ENCODE measurements at places on chromosomes 4 and X.

- H3K27ac ChIP-seq, result no peak overlapping the region
- no peak for DNase-seq
- H3K4me3 ChIP-seq, result peak overlapping the region; percentile 52
- H3K27me3 ChIP-seq, result no peaks in the 10 kb centered on the region
These were observed 1.2 kb downstream of the HMGB3 start for GRCh38 chrX:150984169-150984824.

DNA sequence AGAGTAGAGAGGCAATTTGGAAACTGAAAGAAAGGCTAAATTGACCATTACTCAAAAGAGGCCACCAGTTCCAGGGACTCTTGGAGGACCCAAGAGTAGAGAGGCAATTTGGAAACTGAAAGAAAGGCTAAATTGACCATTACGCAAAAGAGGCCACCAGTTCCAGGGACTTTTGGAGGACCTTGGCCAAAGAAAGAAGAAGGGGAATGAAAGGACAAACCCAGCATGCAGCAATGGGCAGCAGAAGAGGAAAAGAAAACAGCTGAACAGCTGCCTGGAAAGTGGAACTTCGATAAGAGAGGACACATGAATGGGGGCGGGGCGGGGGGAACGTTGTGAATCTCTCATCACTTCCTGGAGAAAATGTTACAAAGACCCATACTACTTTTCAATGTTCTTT, 80.8 kb downstream of the PALLD start:
- H3K36me3 ChIP-seq, result no peaks in the 10 kb centered on the region
- H3K27me3 ChIP-seq, result no peaks in the 10 kb centered on the region
- H3K4me3 ChIP-seq, result no peak overlapping the region
- no peak for DNase-seq
- H3K27ac ChIP-seq, result no peak overlapping the region

- H3K4me1 ChIP-seq, result no peaks in the 10 kb centered on the region
- no peak overlapping the region for H3K4me3 ChIP-seq
- no peaks in the 10 kb centered on the region for H3K27me3 ChIP-seq
- no peak for DNase-seq
These were observed 105.9 kb downstream of the COL4A6 start for GRCh38 chrX:108332281-108332680.

GRCh38 chr4:35365186-35365585, 879.1 kb downstream of the ARAP2 start:
- no peak overlapping the region for H3K4me3 ChIP-seq
- no peaks in the 10 kb centered on the region for H3K36me3 ChIP-seq
- no peak for DNase-seq
- no peak overlapping the region for H3K27ac ChIP-seq

- H3K27ac ChIP-seq, result no peak overlapping the region
- peak; percentile 47 for DNase-seq
- H3K36me3 ChIP-seq, result no peaks in the 10 kb centered on the region
- peaks cover 28% of the 10 kb centered on the region for H3K27me3 ChIP-seq
These were observed 230.4 kb downstream of the CRLF2 start for GRCh38 chrX:981791-982626.

DNA sequence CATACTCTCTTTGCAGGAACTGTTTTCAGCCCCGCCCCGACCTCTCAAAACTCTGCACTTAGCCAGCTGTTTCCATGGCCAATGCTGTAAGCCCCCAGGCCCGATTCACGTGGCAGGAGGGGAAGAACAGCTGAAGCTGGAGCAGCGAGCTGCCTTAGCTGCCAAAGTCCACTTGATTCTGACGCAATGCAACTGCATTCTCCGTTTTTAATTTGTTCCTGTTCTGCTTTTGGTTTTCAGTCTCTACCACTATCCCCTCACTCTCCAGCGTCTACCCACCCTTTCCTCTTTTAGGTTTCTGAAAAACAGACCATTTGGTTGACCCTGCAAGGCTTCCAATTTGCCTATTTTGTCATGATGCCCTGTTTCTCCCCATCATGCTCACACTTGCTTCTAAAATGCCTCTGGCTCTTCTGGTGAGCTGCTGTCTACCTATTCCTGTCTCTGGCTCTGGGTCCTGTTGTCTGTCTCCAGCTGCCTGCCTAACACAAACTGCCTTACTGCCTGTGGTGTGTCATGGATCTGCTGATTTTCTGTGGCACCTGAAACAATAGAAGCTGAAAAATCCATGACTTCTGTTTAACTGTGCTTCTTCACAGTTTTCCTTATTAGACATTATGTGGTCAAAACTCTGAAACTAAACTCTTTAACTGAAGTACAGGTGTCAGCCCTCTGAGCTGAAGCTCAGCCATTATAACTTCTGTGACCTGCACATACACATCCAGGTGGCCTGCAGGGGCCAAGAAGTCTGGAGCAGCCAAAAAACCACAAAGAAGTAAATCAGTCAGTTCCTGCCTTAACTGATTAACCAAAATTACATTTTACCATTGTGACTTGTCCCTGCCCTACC, 160.5 kb upstream of the AGTR2 start:
- no peaks in the 10 kb centered on the region for H3K27me3 ChIP-seq
- H3K27ac ChIP-seq, result no peak overlapping the region
- H3K4me1 ChIP-seq, result no peaks in the 10 kb centered on the region
- no peaks in the 10 kb centered on the region for H3K36me3 ChIP-seq

- no peak overlapping the region for H3K4me3 ChIP-seq
- H3K4me1 ChIP-seq, result no peaks in the 10 kb centered on the region
- H3K36me3 ChIP-seq, result no peaks in the 10 kb centered on the region
- peak; percentile 83 for DNase-seq
These were observed 6.7 kb downstream of the FGFBP2 start for GRCh38 chr4:15956179-15956850.

DNA sequence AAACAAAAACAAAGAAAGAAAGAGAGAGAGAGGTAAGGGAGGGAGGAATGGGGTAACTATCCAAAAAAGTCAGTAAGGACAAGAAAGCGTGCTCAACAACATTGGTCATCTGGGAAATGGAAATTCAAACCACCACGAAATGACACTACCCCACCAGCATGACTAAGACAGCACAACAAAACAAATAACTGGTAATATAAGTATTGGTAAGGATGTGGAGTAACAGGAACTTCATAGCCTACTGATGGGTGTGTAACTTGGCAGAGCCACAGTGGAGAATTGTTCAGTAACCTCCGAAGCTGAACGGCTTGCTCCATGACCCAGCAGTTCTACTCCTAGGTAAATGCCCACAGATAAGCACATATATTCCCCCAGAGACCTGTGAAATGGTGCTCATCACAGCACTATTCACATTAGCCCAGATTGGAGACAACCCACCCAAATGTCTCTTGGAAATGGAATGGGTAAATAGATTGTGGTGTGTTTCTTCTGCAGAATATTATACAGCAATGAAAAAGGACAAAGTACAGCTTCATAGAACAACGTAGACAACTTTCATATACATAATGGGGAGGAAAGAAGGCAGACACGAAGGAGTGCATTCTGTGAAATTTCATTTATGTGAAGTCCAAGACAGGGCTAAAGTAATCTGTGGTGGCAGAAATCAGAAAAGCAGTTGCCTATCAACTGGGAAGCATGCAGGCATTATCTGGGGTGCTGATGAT, 95.5 kb upstream of the ATP6AP2 start:
- H3K4me1 ChIP-seq, result no peaks in the 10 kb centered on the region
- no peak overlapping the region for H3K27ac ChIP-seq
- H3K36me3 ChIP-seq, result no peaks in the 10 kb centered on the region
- no peaks in the 10 kb centered on the region for H3K27me3 ChIP-seq

DNA sequence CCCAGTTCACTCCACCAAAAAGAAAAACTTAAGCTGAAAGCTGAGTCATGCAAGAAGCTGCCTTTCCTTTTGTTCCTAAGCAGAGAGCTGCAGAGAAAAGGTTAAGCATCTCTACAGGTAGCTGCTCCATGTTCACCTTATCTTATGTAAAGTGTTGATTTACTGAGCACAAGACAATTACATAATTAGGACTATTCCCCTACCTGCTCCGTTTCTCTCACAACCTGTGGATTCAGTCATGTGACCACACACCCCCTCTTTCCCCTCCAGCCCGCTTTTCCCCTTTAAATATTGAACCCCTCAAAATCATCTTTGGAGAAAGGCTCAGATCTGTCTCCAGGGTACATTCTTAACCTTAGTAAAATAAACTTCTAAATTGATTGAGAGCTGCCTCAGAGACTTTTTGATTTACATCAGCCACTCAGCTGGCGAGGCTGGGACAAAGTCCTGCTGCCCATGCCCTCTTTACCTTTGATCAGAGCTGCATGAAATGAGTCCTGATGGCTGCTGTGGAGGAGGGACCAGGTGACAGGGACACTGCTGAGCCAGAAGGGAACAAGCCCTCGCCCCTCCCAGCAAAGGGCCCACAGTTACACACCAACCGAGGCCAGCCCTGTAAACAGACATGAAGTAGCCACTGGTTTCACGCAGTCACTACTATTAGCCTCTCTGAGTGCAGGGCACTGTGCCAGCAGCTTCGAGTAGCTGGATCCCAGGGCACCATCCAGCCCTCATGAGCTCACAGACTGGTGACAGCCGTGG, 53.9 kb upstream of the C4orf50 start:
- no peaks in the 10 kb centered on the region for H3K4me1 ChIP-seq
- DNase-seq, result no peak
- H3K27ac ChIP-seq, result no peak overlapping the region
- H3K36me3 ChIP-seq, result no peaks in the 10 kb centered on the region
- H3K4me3 ChIP-seq, result no peak overlapping the region

DNA sequence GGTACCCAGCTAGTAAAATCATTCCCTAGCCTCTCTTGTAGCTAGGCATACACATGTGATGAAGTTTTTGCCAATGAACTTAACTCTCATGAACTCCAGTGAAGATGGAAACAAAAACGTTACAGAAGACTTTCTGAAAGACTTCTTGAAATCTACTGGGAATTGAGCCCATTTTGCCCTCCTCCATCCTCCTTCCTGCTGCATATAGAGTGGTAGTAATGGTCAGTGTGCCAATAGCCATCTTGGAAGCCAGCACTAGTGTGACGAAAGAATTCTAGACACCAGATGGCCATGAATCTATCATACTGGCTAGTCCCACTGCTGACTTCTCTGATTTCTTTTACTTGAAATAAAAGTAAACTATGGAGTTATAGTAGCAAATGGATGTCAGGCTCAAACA, 30.9 kb upstream of the PPA2 start:
- H3K27ac ChIP-seq, result no peak overlapping the region
- no peaks in the 10 kb centered on the region for H3K4me1 ChIP-seq
- no peak for DNase-seq
- H3K4me3 ChIP-seq, result no peak overlapping the region
- no peaks in the 10 kb centered on the region for H3K36me3 ChIP-seq
- H3K27me3 ChIP-seq, result no peaks in the 10 kb centered on the region

GRCh38 chr4:81445196-81445595, 26.5 kb downstream of the RASGEF1B start:
- H3K27me3 ChIP-seq, result no peaks in the 10 kb centered on the region
- DNase-seq, result no peak
- H3K36me3 ChIP-seq, result peaks cover 75% of the 10 kb centered on the region
- H3K4me3 ChIP-seq, result no peak overlapping the region
- no peak overlapping the region for H3K27ac ChIP-seq
- no peaks in the 10 kb centered on the region for H3K4me1 ChIP-seq

GRCh38 chr4:160947653-160948052, 1216.1 kb downstream of the FSTL5 start:
- no peaks in the 10 kb centered on the region for H3K27me3 ChIP-seq
- no peak overlapping the region for H3K4me3 ChIP-seq
- no peaks in the 10 kb centered on the region for H3K4me1 ChIP-seq
- no peak overlapping the region for H3K27ac ChIP-seq

- DNase-seq, result no peak
- peak overlapping the region; percentile 10 for H3K4me3 ChIP-seq
- peak overlapping the region; percentile 61 for H3K27ac ChIP-seq
- H3K4me1 ChIP-seq, result no peaks in the 10 kb centered on the region
- H3K36me3 ChIP-seq, result no peaks in the 10 kb centered on the region
These were observed 2.5 kb downstream of the NYX start for GRCh38 chrX:41449615-41450014.

GRCh38 chr4:15690020-15690809, 8.6 kb downstream of the FAM200B start:
- H3K36me3 ChIP-seq, result peaks cover 20% of the 10 kb centered on the region
- peaks cover 3% of the 10 kb centered on the region for H3K4me1 ChIP-seq
- no peak for DNase-seq

- no peak for DNase-seq
- no peaks in the 10 kb centered on the region for H3K36me3 ChIP-seq
- H3K27ac ChIP-seq, result no peak overlapping the region
- no peaks in the 10 kb centered on the region for H3K27me3 ChIP-seq
These were observed 47.9 kb downstream of the RGS12 start for GRCh38 chr4:3340700-3341083.

GRCh38 chr4:66569228-66569627, 898.9 kb upstream of the EPHA5 start:
- H3K4me3 ChIP-seq, result no peak overlapping the region
- H3K36me3 ChIP-seq, result no peaks in the 10 kb centered on the region
- H3K27ac ChIP-seq, result no peak overlapping the region
- no peaks in the 10 kb centered on the region for H3K27me3 ChIP-seq
- no peak for DNase-seq
- no peaks in the 10 kb centered on the region for H3K4me1 ChIP-seq

GRCh38 chrX:139554376-139554775, 23.8 kb downstream of the F9 start:
- H3K4me3 ChIP-seq, result no peak overlapping the region
- no peak overlapping the region for H3K27ac ChIP-seq
- DNase-seq, result no peak
- H3K36me3 ChIP-seq, result no peaks in the 10 kb centered on the region

DNA sequence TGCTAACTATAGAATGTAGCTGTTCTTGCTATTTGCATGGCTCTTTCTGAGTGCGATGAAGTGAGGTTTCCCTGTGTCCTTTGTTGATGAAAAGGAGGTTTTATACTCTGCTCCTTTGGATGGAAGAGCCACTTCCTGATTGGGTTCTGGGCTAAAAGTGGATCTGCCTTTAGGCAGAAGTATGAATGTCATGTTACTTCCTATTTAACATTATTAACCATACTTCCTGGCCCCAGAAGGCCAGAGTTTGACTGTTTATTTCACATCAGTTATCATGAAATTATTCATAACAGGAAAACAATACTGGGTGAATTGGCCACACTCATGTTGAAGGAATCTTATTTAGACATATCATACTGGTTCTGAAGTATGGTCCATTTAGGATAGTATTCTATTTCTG, 386.2 kb downstream of the PCDH7 start:
- peak overlapping the region; percentile 32 for H3K27ac ChIP-seq
- H3K36me3 ChIP-seq, result no peaks in the 10 kb centered on the region
- H3K4me3 ChIP-seq, result no peak overlapping the region
- no peak for DNase-seq
- H3K27me3 ChIP-seq, result no peaks in the 10 kb centered on the region

- no peak for DNase-seq
- H3K4me3 ChIP-seq, result no peak overlapping the region
These were observed 29.2 kb downstream of the ARSJ start for GRCh38 chr4:113950207-113950606.

- peaks cover 12% of the 10 kb centered on the region for H3K36me3 ChIP-seq
- H3K27ac ChIP-seq, result no peak overlapping the region
- H3K4me3 ChIP-seq, result no peak overlapping the region
- no peaks in the 10 kb centered on the region for H3K27me3 ChIP-seq
These were observed 35.8 kb downstream of the RFC1 start for GRCh38 chr4:39330353-39330752.

- H3K36me3 ChIP-seq, result no peaks in the 10 kb centered on the region
- H3K4me3 ChIP-seq, result no peak overlapping the region
- H3K27ac ChIP-seq, result no peak overlapping the region
These were observed 80.9 kb upstream of the PLAC1 start for GRCh38 chrX:134738986-134739740.
